Peyer's patch (tissue), 4 donors: ENCODE measurements at places on chromosomes 7 and 10. TPM values are rescaled to one million over a fixed set of nuclear protein-coding genes. Genes with fewer than 3 reads are reported as not detected.
A peak's percentile ranks its signal among the peaks of the same experiment; 100 is the strongest.

GRCh38 chr10:110410329-110411046, 87.2 kb upstream of the DUSP5 start:
- peak; percentile 91 for DNase-seq

GRCh38 chr7:85457911-85458310, 271.1 kb upstream of the SEMA3D start:
- no peak for DNase-seq

- no peak for DNase-seq
Measured at GRCh38 chr7:43631559-43631958, 48.7 kb downstream of the STK17A start.

GRCh38 chr10:49080071-49080470, 35.3 kb downstream of the VSTM4 start:
- no peak for DNase-seq

- DNase-seq, result no peak
Measured at GRCh38 chr10:62912086-62912485, 95.9 kb upstream of the EGR2 start.

- DNase-seq, result peak; percentile 76
Measured at GRCh38 chr7:5421714-5422395, 1.8 kb downstream of the TNRC18 start.

DNA sequence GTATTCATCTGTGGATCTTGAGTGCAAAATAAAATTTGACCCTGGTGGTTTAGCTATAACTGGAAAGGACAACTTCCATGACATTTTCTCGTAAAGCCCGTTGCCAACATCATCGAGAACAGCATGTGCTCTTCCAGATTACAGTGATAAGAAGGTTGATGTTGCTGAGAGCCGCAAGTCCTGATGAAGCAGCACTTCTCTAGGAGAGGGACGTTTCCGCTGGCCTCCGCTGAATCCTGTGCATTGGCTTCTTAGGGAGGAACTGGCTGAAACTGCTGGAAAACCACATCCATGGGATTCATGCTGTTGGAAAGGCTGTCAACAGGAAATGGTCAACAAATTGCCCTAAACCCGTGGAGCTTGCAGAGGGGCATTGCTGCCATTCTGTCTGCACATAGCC, 21.4 kb upstream of the ABCB5 start:
- DNase-seq, result no peak

GRCh38 chr10:11224792-11225416, 207.2 kb downstream of the CELF2 start:
- DNase-seq, result no peak

DNA sequence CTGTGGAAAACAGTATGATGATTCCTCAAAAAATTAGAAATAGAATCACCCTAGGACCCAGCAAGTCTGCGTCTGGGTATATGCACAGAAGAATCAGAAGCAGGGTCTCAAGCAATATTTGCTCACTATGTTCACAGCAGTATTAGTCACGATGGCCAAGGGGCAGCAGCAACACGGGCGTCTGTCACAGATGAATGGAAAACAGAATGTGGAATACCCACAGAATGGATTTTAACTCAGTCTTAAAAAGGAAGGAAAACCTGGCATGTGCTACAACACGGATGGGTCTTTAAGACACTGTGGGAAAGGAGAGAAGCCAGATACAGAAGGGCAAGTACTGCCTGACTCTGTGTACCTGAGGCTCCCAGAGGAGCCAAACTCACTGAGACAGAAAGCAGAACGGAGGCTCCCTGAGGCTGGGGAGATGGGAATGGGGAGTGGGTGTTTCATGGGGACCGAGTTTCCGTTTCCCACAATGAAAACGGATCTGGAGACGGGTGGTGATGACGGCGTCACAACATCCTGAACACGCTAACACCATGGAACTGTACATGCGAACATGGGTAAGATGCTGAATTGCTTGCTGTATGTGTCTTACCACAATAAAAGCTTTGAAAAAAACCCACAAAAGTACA, 36.7 kb upstream of the INPP5A start:
- DNase-seq, result no peak

- DNase-seq, result no peak
Measured at GRCh38 chr7:28142650-28143049, 37.9 kb downstream of the JAZF1 start.

DNA sequence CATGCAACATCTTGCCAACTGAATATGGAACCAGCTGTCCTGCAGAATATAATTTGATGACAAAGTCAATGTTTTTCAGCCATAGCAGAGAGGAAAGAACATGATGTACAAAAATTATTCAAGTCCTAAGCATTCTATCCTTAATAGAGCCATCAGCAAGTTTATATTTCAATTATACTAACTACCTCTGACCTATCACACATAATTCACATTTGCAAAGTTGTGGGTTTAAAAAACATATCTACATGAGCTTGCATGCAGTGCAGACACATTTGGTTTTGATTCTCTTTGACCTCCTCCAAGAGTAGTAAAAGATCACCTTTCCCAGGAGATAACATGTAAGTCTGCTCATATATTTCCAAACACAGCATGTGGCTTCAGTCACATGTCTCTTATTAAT, 126.0 kb upstream of the FGFR2 start:
- DNase-seq, result no peak

DNA sequence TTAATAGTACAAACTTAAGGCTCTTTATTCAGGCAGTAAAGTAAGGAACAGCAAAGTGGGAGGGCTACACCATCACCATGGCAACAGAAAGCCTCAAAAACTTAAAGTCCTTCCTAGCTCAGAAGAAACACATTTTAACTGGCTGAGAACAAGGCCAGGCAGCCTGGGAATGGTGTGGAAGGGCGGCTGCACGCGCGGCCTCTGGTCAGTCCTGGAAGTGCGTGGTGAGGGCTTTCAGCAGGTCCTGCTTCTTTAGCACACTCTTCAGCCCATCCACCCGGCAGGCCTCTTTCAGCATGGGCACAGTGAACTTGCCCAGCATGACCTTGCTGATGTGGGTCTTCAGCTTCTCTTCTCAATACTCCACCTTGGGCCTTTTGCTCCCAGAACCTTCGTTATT, 133.0 kb downstream of the CYP26A1 start:
- no peak for DNase-seq

- no peak for DNase-seq
Measured at GRCh38 chr10:121828045-121828444, 99.8 kb downstream of the ATE1 start.

- no peak for DNase-seq
Measured at GRCh38 chr10:15609246-15609645, 110.5 kb downstream of the ITGA8 start.

DNA sequence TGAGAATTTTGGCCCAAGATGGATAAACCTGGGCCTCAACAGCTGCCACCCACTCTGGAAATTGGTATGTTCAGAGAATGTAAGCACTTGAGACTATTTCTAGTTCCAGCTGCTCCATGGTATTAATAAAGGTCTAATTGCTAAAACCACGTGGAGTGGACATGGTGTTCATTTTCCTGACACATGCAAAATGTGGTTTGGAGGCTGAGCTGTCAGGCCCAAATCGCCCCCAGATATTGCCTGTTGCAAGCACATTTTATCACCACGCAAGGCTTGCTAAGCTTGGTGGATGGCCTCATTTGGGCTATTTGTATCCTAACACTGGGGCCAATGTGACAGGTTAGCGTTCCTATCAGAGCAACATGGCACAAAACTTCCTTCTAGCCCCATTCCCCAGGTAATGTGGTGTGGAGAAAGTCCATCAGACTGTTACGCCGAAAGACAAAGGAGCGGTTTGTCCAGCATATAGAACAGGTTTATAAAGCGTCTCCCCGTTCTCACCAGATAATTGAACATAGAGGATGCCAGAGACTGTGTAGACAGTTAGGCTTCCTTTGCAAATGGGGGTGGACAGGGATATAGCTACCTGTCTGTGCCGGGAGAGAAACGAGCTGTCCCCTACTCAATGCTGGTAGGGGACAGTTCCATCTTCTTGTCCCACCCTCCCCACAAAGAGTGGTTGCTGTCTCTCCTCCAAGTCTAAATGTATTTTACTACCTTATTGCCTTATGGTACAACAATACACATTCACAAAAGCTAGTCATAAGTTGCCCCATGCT, 78.0 kb upstream of the ANKRD1 start:
- no peak for DNase-seq

- DNase-seq, result no peak
Measured at GRCh38 chr10:80410578-80411145, 2.3 kb downstream of the PRXL2A start.

DNA sequence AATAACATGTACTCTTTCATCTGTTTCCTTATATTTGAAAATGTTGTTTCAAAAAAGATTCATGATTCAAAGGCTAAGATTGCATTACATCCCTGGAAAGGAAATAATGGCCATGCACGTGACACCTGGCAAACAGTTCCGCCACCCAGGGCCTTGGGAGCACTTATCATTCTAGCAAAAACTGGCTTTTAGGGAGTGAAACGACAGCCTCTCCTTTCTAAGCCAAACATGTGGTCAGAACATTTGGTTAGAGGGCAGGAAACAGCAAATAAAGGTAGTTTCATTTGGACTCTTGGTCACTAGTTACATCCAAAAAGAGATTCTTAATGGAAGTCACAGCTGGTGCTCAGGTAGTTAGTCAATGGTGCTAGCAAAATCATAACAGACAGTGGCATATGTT, 83.5 kb downstream of the FAS start:
- DNase-seq, result no peak

DNA sequence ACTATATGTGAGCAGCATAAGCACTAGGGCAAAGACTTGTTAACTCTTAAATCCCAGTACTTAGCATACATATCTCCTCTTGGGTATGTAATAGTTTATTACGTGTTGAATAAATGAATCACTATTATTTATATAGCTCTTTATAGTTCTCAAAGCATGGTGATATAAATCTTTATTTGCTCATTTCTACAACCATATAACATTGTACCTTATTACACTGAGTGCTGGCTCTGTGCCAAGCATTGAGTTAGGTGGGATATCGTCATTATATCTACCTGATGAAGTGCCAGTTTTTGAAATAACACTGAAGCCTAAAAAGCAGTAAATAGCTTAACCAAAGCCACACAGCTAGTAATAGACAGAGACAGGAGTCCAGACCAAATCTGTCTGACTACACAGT, 27.9 kb downstream of the AHR start:
- no peak for DNase-seq

DNA sequence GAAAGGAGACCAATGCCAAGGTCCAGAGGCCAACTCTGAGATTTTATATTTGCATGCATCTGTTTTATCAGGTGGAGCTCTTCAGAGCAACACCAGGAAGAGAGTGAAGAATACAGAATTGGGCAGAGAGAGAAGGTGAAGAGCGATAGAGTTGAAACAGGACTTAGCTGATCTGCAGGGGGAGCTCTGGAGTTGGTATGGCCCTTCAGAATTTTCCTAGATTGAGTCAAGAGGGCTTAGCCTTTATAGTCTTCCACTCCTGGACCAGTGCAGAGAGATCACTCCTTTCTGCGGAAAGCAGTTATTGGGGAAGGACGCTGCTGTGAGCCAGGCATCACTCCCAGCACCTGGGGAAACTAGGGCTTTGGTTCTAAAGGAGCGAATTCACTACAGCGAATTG, 105.0 kb upstream of the DGKB start:
- no peak for DNase-seq

TMEM270 gene
- total RNA-seq, result not detected

RHEB gene
- 34.7 TPM for total RNA-seq

ADAMTS14 gene
- total RNA-seq, result 2.3 TPM

ACHE gene
- total RNA-seq, result 29.0 TPM

ENTPD1 gene
- 73.4 TPM for total RNA-seq

MMS19 gene
- total RNA-seq, result 83.1 TPM

ADIRF gene
- total RNA-seq, result 461 TPM

SPOCK2 gene
- total RNA-seq, result 10.7 TPM

EPO gene
- total RNA-seq, result not detected

CYP2C9 gene
- 32.2 TPM for total RNA-seq

WNT16 gene
- total RNA-seq, result not detected
